ENCODE measurements at places on chromosomes 4 and X.

GRCh38 chr4:40923316-40924095 is 173.8 kb downstream of the NSUN7 start:
- no peak for DNase-seq

DNA sequence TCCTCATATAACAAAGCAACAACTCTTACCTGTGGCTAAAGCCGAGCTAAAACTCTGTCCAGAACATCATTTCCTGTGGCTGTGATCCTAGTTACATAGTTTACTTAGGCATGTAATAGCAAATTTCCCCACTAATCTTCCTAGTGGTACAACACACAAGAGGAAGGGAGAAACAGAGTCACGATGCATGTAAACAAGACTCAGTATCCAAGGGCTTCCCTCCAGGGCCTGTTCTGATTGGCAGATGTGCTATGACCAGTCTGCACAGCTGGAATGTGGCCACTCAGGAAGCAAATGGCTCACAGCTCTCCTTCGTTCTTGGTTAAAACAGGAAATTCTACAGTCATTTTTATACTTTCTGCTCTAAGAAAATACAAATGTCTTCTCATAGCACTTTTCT is 49.2 kb upstream of the PRSS48 start:
- peak; percentile 84 for DNase-seq

GRCh38 chr4:7063362-7063761 is 4.5 kb downstream of the GRPEL1 start:
- no peak for DNase-seq

DNA sequence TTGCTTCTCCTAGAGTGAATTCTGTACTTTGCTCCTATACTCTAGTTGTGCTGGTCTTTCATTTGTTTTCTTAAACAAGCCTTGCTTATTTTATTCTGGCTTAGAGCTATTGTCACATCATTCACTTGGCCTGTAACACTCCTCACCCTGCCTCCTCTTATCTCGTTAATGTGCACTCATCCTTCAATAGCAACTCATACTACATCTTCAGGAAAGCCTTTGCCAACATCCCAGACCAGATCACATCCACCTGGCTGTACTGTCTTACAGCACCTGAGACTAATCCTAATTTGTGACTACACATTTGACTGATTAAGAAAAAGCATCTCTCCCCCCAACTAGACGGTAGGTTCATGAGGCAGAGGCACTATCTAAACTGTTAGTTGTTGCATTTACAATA is 80.8 kb downstream of the SLC7A11 start:
- DNase-seq, result no peak

DNA sequence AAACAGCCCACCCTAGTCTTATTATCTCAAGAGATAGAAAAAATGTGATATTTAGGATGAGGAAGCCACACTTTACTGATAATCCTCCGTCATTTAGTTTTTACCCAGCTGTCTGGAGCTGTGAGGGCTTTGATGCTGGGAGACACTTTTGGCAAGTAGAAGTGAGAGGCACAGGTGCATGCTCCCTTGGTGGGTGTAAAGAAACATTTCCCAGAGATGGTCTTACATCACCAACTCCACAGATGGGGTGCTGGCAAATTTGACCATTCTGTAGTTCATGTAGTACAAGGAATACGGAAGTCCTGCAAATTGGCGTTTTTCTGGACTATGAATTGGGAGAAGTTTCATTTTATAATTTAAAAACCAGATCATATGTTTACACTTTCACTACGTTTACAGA is 28.5 kb downstream of the TRIM61 start:
- DNase-seq, result no peak

- no peak for DNase-seq
These were observed 151.0 kb downstream of the VCX3A start for GRCh38 chrX:6383917-6384316.

DNA sequence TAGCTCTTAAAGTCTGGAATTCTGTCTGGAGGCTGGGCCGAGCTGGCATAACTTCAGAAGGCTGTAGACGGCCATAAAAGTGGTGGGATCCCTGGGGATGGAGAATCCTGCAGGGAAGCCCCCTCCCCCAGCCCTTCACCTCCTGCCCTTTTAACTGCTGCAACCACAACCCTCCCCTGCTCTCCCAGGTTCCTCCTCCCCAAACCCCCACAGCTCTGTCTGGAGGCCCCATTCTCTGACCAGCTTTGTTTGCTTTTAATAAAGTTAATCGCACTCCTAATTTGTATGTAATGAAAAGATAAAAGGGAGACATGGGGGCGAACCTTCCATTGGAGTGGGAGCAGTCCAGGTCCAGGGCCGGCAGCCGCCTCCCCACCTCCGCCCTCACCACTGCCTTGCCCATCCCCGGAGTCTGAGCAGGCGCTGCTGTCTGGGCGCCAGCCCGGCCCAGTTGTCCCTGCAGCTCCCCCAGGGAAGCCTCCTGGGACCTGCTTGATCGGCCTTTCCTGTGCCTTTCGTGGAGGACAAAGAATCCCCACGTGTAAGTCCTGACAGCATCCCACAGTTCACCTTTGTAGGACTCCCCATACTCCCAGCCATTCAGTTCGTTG is 84.3 kb downstream of the PJA1 start:
- no peak for DNase-seq

DNA sequence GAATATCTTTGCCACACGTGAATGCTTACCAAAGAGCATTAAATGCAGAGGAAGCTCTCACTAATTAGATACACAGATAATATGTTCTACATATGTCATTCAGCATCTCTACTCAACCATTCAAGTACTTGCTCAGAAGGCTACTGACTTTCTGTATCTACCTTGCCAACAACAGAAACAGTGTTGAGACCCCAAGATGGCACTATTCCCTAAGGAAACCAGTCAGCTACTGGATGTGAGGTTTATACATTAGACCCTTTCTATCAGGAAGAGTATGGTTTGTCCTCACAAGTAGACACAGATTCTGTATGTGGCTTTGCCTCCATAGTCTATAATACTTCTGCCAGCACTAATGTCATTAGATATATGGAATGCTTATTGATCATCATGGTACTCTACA is 443.9 kb upstream of the INTU start:
- no peak for DNase-seq

DNA sequence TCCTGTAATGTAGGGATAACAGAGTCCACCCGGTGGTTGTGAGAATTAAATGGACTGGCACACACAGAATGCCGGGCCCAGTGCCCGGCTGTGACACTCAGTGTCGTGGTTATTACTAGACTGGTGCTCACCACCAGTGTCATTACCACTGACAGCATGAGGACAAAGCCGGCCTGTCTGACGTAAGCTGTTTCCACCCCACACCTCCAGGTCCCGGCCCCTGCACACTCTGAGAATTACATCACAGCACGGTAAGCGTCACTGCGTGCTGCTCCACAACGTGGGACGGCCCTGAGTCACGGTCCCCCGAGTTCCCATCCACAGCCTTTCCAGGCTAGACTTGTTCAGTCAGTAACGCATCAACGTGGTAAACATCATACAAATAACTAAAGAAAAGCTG is 22.9 kb downstream of the FAT1 start:
- peak; percentile 8 for DNase-seq

DNA sequence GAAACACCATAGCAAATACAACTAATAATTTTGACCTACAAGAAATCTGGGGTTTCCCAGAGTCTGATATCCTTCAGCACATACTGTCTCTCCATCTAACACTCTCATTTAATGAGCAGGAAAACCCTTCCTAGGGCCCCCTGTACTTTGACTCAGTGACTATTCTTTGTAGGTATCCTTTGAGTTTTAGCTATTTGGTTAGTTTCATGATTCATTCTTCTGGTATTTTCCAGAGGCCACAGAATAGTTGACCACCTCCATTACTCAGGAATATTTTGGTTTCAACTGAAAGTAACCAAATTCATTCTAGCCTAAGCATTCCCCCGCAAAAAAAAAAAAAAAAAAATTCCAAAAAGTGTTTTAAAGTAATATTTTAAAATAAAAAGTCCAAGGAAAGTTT is 140.0 kb downstream of the IDS start:
- DNase-seq, result peak; percentile 22
